ENCODE measurements at places on chromosomes 7 and 10. TPM values are rescaled to one million over a fixed set of nuclear protein-coding genes. Genes with fewer than 3 reads are reported as not detected.

Gene SPDYE2B
- total RNA-seq: not detected

DNA sequence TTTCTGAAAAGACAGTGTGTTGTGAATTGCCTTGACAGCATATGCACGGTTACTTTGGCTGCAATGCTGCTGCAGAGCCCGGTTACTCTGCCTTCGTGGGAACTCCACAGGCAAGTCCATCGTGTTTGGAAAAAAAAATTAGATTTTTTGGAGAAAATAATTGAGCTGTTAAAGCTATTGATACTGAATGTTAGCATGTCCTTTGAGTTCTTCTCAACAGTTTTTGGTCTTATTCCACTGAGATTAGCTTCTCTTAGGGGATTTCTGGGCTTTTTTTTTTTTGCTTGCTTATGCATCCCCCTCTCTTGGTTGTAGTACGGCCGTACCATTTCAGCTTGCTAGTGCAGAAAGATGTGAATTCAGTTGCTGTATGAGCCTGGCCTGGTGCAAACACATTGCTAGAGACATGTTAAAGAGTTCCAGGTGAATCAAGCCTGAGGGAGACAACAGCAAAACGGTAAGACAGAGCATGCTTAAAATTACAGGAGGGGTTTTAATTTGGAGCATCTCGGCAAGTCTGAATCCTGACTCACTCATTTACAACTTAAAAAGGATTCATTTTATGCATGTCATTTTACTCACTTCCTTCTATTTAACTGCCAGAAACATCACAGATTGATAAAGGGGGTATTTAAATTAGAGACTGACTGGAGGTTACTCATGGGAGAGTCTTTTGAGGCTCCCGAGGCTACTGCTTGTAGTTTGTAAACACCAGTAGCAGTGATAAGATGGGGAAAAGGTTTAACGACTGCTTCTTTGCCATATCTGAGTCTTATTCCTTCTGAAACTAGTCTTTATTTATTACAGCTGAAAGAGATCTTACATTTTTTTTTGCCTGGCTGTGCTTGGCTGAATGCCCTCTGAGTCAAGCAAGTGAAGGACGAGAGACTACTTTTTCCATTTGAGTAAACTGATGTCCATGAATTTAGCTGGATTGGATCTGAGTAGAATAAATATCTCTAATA is 113.7 kb downstream of the CDK14 start:
- H3K27ac ChIP-seq: no peak overlapping the region
- H3K36me3 ChIP-seq: no peaks in the 10 kb centered on the region
- H3K4me3 ChIP-seq: no peak overlapping the region
- DNase-seq: peak; percentile 81
- H3K4me1 ChIP-seq: peaks cover 12% of the 10 kb centered on the region

GRCh38 chr7:85097844-85098243 is 89.0 kb downstream of the SEMA3D start:
- no peaks in the 10 kb centered on the region for H3K36me3 ChIP-seq
- H3K4me3 ChIP-seq: no peak overlapping the region
- DNase-seq: no peak
- no peaks in the 10 kb centered on the region for H3K27me3 ChIP-seq
- peaks cover 24% of the 10 kb centered on the region for H3K4me1 ChIP-seq
- H3K27ac ChIP-seq: no peak overlapping the region

GRCh38 chr7:6621195-6622133 is 6.1 kb downstream of the ZNF853 start:
- H3K4me3 ChIP-seq: no peak overlapping the region
- H3K4me1 ChIP-seq: no peaks in the 10 kb centered on the region
- no peak for DNase-seq
- H3K27me3 ChIP-seq: peaks cover 4% of the 10 kb centered on the region
- H3K27ac ChIP-seq: no peak overlapping the region

GRCh38 chr7:40979296-40979695 is 723.6 kb downstream of the INHBA start:
- no peak overlapping the region for H3K4me3 ChIP-seq
- H3K4me1 ChIP-seq: no peaks in the 10 kb centered on the region
- H3K36me3 ChIP-seq: no peaks in the 10 kb centered on the region
- DNase-seq: no peak

Gene TACC2
- 46.2 TPM for total RNA-seq

DNA sequence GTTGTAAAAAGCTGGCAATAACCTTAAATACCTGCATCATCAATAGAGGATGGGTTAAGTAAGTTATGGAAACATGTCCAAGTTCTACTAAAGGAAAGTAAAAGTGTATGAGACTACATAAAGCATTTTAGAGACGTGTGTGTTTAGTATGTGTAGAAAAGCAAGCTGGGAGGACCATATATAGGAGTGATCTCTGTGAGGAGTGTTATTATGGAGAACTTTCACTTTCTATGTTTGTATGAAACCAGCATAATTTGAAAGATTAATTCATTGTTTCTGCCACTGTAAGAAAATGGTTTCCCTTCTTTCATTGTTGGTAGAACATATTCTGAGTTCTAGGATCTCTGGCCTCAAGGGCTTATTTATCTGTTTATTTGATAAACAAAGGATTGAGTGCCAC is 19.2 kb upstream of the PDLIM1 start:
- no peaks in the 10 kb centered on the region for H3K36me3 ChIP-seq
- no peaks in the 10 kb centered on the region for H3K27me3 ChIP-seq
- H3K27ac ChIP-seq: no peak overlapping the region
- no peak for DNase-seq

Gene GPR85
- 0.64 TPM for total RNA-seq
